Right hindlimb (tissue), 1 donor: ENCODE measurements at places on chromosomes 4 and X.

DNA sequence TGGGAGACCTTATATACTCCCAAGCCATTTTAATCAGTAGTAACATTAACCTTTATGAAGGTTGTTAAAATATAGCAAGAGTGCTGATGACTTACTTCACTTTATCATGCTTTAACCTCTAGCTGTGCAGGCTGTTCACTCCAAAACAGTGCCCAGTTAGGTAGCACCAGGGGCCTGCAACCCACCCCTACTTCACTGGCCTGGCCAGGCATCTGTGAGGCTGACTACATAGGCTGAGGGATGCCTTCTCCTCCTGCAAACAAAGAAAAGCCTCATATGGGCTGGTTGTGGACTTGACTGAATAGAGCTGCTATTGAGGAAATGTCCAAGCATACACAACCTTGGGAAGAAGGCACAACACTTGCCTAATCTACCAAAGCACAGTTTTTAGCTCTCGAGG is 172.8 kb downstream of the SHROOM3 start:
- DNase-seq, result no peak

GRCh38 chr4:54060116-54060515 is 4.3 kb downstream of the CHIC2 start:
- no peak for DNase-seq

DNA sequence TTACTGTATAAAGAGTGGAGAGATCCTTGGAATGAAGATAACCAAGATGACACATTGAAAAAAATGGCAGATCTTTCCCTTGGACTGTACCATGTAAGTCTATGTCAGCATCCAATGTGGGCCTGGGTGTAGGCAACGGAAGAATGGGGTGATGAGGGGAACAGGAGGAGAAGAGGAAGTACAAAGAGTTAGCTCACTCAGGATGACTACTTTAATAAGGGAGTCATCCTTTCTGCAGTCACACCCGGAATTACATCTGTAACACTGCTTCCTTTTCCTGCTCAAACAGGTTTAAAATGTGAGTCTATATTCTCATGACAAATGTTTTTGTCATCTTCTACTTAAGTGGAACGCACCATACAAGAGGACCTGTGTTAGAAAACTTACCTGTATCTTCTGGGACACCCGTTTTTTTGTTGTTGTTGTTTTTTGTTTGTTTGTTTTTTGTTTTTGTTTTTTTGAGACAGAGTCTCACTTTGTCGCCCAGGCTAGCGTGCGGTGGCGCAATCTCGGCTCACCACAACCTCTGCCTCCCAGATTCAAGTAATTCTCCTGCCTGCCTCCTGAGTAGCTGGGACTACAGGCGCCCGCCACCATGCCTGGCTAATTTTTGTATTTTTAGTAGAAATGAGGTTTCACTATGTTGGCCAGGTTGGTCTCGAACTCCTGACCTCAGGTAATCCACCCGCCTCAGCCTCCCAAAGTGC is 18.0 kb downstream of the HPSE start:
- no peak for DNase-seq

DNA sequence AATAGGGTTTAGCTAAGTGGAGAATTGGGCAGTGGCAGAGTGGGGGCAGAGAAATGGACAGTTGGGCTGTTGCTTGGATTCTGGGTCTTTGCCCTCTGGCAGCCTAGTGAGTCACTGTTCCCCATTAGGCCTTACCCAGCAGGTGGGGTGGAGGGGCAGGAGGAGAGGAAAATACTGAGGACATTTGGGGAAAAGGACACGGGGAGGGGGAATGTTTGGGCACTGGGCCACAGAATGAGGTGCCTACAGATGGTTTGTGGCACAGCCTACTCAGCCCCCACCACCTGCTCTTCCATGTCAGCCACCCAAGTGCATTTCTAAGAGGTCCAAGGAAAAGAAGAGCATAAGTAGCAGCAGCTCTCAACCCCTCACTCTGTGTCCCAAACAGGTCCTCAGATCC is 13.0 kb downstream of the SLC16A2 start:
- DNase-seq, result no peak

DNA sequence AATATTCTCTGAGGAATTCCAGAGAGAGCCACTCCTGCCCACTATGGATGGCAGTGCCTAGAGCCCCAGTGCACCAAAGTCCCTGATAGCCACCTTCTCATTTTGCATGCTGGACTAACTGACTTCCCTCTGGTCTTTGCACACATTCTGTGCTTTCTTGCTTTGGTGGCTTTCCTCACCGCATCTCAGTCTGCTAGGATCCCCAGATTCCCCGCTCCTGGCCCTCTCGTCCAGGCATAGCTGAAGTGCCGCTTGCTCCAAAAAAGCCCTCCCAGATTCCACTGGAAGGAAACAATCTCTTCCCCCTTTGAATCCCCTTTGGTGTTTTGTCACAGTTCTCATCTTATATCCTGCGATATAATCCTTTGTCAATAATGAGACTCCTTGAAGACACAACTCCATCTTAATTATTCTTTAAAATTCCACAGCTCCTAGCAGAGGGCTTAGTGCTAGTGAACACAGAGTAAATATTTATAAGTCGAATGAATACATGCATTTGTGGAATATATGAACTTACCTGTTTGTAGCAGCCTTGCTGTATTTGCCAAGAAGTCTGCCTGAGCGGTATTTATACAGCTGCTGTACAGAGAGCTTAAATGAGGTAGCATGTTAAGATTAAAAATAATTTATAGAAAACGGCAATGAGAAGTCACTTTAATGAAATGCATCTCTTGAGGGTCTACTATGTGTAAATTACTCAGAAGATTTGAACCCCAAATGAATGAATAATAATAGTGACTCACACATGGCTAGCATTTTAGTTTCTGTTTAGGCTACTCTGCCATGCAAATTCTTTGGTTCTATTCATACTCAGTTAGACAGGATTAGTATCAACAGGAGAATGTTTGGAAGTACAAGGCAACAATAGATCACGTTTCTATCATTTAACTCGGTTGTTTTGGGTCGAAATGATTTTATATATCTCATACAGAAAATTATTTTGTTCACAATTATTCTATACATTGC is 421.9 kb upstream of the TENM3 start:
- DNase-seq, result no peak
